Chondrocyte (in vitro differentiated cells): ENCODE measurements at places on chromosomes 16 and 17. TPM values are rescaled to one million over a fixed set of nuclear protein-coding genes. Genes with fewer than 3 reads are reported as not detected.

- DNase-seq, result no peak
Measured at GRCh38 chr16:56488035-56488434, 31.8 kb downstream of the BBS2 start.

GRCh38 chr17:37118366-37119137 lies 169.8 kb downstream of the AATF start:
- DNase-seq, result no peak

GRCh38 chr17:78140169-78141051 lies 5.8 kb upstream of the C17orf99 start:
- DNase-seq, result peak; percentile 90

- no peak for DNase-seq
Measured at GRCh38 chr17:8798846-8799569, at the start of gene MFSD6L. Gene MFSD6L (minus strand): TSS chr17:8799365. CDS start chr17:8799120, 245 bp downstream.

Gene TBC1D3K
- total RNA-seq, result not detected in 3 replicates

DNA sequence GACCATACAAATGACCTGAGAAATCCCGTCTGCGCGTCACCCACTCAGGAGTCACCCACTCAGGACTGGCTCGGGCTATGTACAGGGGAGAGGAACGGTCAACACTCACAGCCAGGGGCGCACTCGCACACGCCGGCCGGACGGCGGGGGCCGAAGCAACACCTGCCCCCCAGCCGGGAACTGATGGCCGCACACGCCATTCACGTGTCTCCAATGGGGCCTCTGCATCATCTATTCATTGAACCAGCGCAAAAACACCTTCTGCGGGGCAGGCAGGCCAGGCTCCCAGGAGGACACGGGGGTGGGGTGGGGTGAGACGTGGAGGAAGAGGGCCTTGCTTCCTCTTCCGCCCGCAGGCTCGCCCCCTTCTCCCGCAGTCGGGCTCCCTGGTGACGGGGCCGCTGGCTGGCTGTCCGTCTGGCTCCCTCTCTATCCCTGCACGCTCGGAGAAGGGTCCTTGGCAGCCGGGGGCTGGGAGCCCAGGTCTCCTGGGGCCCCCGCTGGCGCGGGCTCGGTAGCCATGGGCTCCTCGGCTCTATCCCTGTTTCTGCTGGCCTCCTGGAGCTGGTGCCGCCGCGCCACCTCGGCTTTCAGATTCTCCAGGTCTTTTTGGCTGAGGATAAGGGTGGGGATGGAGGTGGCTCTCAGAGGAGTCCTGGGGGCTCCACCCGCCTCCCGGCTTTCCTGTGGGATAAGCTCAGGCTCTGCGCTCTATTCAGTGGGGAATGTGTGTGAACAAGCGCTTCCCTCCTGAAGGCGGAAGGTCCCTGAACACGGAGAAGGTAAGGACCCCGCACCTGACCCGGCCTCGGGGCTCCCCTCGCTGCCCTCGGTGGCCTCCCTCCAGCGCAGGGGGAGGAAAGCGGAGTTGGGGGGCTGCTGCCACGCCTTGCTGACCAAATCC lies 21.1 kb downstream of the CLUH start:
- peak; percentile 87 for DNase-seq

DNA sequence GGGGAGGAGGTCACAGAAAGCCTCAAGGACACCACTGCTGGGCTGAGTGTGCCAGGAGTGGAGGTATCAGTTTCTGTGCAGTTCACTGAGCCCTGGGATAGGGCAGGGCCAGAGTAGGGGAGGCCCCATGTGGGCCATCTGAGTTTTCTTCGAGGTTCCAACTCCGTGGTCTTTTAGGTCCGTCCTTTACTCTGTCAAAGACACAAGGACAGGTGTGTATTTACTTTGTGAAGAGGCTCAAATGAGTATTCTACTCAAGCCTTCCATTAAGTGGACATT lies 59.5 kb downstream of the USP22 start:
- DNase-seq, result no peak

Gene HS3ST3B1
- 25.6 to 45.6 TPM (median 27.1 TPM) in 3 replicates for total RNA-seq

Gene XAF1
- 0.36 to 0.40 TPM in 2 of 3 replicates, not detected in the other for total RNA-seq

GRCh38 chr17:78883089-78883532 lies 19.9 kb downstream of the CEP295NL start:
- DNase-seq, result no peak

DNA sequence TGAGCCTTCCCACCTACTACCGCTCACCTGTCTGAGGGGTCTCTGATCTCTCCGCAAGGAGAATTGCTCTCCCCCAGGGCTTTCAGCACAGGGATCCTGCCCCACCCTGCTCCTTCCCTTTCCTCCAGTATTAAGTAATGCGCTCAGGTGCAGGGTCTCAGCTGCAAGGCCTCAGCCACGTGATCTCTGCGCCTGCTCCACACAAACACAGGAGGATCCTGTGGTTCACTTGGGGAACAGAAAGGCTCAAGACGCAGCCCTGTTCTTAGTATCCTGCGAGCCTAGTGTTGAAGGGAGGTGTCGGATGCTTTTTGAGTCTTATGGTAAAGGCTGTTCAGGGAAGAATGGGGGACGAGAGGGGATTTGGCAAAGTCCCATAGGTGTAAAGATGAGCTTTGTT lies 41.6 kb upstream of the GCSH start:
- no peak for DNase-seq

DNA sequence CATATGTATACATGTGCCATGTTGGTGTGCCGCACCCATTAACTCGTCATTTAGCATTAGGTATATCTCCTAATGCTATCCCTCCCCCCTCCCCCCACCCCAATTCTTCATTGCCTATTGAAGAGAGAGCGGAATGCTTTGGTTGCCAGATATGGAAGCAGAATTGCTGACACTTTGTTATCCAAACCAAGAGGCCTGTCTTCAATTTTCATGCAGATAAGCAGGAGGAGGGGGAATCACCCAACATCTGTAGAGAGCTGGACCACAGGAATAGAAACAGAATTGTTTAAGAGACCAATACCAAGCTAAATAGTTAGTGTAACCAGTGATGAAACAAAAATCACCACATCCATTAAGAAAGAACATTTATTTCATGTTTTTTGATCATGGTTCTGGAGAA lies 7.1 kb downstream of the ASPA start:
- no peak for DNase-seq

- no peak for DNase-seq
Measured at GRCh38 chr17:40090237-40091119, 9.9 kb downstream of the NR1D1 start.

- peak; percentile 5 for DNase-seq
Measured at GRCh38 chr17:28849281-28849680, 5.5 kb upstream of the ERAL1 start.

GRCh38 chr17:35056013-35056412 lies 7.5 kb downstream of the RFFL start:
- no peak for DNase-seq

GRCh38 chr16:48217708-48218107 lies 26.4 kb upstream of the LONP2 start:
- no peak for DNase-seq

- no peak for DNase-seq
Measured at GRCh38 chr16:82751020-82751419, 124.3 kb downstream of the CDH13 start.

DNA sequence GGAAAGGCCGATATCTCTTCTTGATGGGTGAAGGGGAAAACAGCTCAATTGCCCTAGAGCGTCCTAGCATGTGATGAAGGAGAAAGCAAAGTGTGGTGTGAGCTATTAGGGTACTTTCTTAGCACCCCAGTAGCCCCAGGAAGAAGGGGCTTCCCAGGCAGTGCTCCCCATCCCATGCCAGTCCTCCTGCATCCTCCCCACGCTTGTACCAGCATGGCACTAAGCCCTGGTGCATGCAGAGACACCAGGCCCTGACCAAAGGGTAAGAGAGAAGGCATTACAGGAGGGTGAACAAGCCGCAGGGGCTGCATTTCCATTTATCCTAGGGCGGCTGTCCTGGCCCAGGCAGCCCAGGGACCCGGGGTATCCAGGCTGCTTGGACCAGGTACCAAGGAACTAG lies 3.1 kb downstream of the CYB561 start:
- no peak for DNase-seq

GRCh38 chr16:83420206-83420760 lies 387.5 kb upstream of the HSBP1 start:
- no peak for DNase-seq

DNA sequence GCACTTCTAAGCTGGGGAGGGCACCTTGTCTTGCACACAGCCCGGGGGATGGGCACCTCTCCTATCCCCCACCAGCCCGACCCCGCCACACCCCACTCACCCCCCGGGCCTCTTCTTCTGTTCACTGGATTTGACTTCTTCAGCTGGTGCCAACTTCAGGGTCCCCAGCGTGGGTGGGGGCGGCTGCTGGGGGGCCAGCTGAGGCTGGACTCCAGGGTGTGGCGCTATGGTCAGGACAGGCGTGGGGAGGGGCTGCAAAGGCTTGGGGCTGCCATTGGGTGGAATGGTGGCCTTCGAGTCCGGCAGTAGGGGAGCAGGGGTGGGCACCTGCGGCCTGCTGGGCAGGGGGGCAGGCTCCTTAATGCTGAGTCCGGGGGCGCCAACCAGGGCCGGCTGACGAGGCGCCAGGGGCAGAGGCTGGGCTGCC lies 6.1 kb downstream of the MNT start:
- DNase-seq, result peak; percentile 84

GRCh38 chr16:13136901-13137300 lies 235.5 kb downstream of the SHISA9 start:
- no peak for DNase-seq

DNA sequence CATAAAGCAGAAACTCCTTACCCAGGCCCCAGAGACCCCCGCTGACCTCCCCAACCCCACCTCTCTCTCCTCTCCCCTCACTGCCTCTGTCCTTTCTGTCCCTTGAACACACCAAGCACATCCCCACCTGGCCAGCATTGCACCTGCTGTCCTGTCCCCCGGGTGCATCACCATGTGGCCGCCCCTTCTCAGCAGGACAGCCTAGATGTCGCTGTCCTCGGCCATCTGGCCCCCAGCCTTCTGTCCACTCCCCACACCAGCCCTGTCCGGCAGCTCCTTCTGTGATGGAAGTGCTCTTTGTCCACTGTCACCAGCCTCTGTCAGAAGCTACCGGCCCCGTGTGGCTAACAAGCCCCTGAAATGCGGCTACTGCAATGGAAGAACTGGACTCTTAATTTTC lies 12.3 kb upstream of the MPRIP start:
- DNase-seq, result peak; percentile 77

DNA sequence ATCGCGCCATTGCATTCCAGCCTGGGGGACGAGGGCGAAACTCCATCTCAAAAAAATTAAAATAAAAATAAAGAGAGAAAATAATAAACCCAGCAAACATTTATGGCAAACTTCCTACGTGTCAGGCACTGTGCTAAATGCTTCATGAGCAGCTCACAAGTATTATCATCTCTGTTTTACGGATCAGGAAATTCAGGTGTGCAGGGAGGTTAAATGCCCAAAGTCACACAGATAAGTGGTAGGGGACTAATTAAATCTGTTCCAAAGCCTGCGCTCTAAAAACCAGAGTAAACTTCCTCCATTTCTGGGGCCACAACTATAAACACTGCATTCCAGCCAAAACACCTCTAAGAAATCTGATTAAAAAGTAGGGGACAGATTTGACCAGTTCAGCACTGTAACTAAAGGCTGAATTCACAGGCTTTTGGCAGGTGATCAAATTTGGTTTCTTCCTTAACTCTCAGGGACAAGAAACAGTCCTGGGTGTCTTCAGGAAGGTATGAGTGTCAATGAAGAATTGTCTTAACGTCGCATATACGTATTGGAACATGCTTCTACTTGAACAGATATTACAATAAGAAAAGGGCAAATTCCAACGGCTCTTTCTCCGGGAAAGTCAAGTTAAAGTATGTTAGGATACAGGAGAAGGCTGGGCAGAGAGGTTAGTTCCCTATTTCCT lies 996 bp downstream of the STRADA start:
- DNase-seq, result no peak

DNA sequence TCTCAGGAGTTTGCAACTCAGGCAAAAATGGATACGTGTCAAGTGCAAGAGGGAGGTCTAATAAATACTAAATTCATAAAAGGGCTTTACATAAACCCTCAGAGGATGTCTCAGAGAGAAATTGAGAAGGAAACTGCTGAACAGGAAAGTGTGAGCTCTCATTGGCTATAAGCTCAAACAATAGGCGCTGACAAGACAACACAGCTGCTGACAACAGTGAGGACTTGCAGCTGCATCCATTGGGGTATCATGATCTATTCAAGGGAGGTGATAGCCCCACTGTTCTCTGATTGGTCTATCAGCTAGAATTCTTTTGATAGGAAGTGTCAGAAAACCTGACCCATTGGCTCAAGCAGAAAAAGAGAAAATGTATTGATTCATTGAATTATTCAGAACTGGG lies 187.2 kb downstream of the CBLN1 start:
- no peak for DNase-seq
